ENCODE measurements at places on chromosomes 4 and X.

GRCh38 chr4:10684631-10685030 is at the start of gene CLNK:
TSS of gene CLNK (minus strand) at chr4:10684768. CDS start at chr4:10667869, 16,899 bp downstream.
- H3K4me1 ChIP-seq, result no peaks in the 10 kb centered on the region
- no peak for DNase-seq
- H3K36me3 ChIP-seq, result no peaks in the 10 kb centered on the region
- H3K4me3 ChIP-seq, result no peak within 1 kb of the TSS
- H3K27me3 ChIP-seq, result no peaks in the 10 kb centered on the region
- H3K27ac ChIP-seq, result no peak within 1 kb of the TSS

DNA sequence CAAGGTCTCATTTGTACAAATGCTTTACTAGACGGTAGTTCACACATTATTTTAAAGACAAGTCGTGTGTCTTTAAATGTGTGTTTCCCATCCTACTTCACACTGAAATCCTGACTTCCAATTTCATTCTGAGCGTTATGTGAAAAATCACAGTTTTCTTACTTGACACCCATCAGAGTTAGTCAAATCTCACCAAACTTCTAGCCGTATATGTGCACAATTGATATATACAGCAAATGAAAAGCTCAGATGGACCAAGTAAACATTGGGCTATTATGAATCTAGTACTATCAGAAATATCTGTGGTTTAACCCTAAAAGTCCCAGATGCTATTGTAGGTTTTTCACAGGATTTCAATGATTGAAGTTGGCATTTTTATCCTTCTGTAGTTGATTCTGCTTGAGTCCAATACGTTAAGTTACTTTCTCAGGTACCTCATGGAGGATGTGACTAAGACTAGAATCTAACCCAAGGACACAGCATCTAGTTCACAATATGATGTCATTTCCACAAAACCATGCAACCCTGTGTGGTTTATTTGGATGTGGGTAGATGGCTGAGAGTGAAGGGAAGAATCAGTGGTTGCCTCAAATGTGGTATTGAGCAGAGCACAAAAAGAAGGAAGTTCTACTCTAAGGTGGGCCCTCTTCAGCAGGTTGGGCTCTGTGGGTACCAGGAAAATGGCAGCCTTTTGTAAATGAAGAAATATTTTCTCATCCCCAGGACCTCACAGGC is 22.1 kb upstream of the TRIM60 start:
- no peaks in the 10 kb centered on the region for H3K4me1 ChIP-seq
- no peaks in the 10 kb centered on the region for H3K27me3 ChIP-seq
- no peak for DNase-seq
- no peak overlapping the region for H3K27ac ChIP-seq
- H3K36me3 ChIP-seq, result no peaks in the 10 kb centered on the region
- H3K4me3 ChIP-seq, result no peak overlapping the region

DNA sequence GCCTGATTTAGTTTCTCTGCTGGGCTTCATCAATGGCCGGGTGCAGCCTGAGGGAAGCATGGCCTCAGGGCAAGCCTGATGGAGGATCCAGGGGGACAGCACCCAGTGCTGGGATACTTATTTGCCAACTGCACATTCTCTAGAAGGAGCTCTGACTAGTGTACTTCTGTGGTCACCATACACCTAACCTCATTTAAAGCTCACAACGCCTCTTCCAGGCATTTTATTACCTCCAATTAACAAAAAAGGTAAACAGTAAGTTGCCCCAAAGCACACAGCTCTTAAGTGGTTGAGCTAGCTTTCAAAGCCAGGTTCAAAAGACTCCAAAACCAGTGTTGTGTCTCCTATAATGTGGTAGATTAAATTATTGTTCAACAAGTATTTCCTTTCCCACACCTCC is 26.8 kb upstream of the ATXN3L start:
- H3K36me3 ChIP-seq, result no peaks in the 10 kb centered on the region
- H3K4me3 ChIP-seq, result no peak overlapping the region
- no peak overlapping the region for H3K27ac ChIP-seq

- no peaks in the 10 kb centered on the region for H3K36me3 ChIP-seq
- H3K4me3 ChIP-seq, result peak overlapping the region; percentile 59
- peaks cover 3% of the 10 kb centered on the region for H3K4me1 ChIP-seq
- peak overlapping the region; percentile 74 for H3K27ac ChIP-seq
- no peaks in the 10 kb centered on the region for H3K27me3 ChIP-seq
- peak; percentile 38 for DNase-seq
Measured at GRCh38 chr4:155667568-155668511, 1.2 kb downstream of the GUCY1A1 start.

- H3K27me3 ChIP-seq, result no peaks in the 10 kb centered on the region
- no peak overlapping the region for H3K4me3 ChIP-seq
- no peak overlapping the region for H3K27ac ChIP-seq
- DNase-seq, result no peak
Measured at GRCh38 chr4:177574446-177574845, 132.2 kb upstream of the AGA start.

DNA sequence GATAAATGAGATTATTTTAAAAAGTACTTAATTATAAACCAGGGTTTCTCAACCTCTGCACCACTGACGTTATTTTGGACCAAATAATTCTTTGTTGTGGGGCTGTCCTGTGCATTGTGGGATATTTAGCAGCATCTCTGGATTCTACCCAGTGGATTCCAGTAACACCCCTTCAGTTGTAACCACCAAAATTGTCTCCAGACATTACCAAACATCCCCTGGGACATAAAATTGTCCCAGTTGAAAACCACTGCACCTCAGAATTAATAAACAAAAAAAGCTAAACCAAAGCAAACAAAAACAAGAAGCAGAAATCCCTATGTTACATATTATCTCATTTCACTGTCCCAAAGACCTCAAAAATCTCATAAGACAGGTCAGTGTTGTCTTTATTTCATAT is 54.2 kb upstream of the GIMD1 start:
- no peaks in the 10 kb centered on the region for H3K27me3 ChIP-seq
- no peaks in the 10 kb centered on the region for H3K4me1 ChIP-seq
- H3K4me3 ChIP-seq, result no peak overlapping the region
- H3K36me3 ChIP-seq, result no peaks in the 10 kb centered on the region
- H3K27ac ChIP-seq, result no peak overlapping the region

- no peaks in the 10 kb centered on the region for H3K27me3 ChIP-seq
- H3K4me1 ChIP-seq, result no peaks in the 10 kb centered on the region
- no peaks in the 10 kb centered on the region for H3K36me3 ChIP-seq
- H3K27ac ChIP-seq, result no peak overlapping the region
- DNase-seq, result peak; percentile 4
Measured at GRCh38 chrX:133859860-133860259, 125.5 kb downstream of the GPC3 start.
